ENCODE measurements at places on chromosomes 7 and 10. TPM values are rescaled to one million over a fixed set of nuclear protein-coding genes. Genes with fewer than 3 reads are reported as not detected.

TRPV5 gene
- total RNA-seq = not detected

FFAR4 gene
- not detected for total RNA-seq

C7orf57 gene
- 0.15 TPM for total RNA-seq

CLDN12 gene
- total RNA-seq = 3.2 TPM

MASTL gene
- total RNA-seq = 22.7 TPM

CPN1 gene
- total RNA-seq = not detected

ETV1 gene
- total RNA-seq = 6.5 TPM

MRLN gene
- not detected for total RNA-seq

PHKG1 gene
- total RNA-seq = not detected

NOC3L gene
- total RNA-seq = 19.5 TPM

TAC1 gene
- total RNA-seq = not detected

GJD4 gene
- total RNA-seq = not detected

SMIM30 gene
- total RNA-seq = 106 TPM

IDI2 gene
- not detected for total RNA-seq

Data from mammary microvascular endothelial cell (primary cell).